ENCODE measurements at places on chromosomes 4 and X.

GRCh38 chr4:148405161-148405893 is 36.9 kb downstream of the NR3C2 start:
- DNase-seq: no peak

- no peak for DNase-seq
Observed at GRCh38 chrX:13068651-13069050, 24.2 kb upstream of the FAM9C start.

DNA sequence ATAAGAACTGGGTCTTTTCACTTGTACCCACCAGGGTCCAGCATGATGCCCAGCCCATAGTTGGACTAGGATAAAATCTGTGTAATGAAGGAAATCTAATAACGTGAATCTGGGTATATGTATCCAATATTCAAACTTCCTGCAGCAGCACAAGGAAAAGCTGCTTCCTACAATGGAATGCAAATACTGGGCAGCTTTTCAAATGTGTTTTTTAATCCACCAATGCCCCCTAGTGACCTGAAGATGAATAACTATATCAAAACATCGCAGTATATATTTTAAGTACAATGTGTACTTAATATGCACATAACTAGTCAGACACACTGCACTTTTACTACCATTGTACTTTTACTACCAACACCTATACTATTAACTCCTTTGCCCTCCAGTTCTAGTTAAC is 5.3 kb downstream of the APOO start:
- DNase-seq: no peak

GRCh38 chrX:16516232-16516876 is 133.6 kb upstream of the S100G start:
- peak; percentile 36 for DNase-seq

DNA sequence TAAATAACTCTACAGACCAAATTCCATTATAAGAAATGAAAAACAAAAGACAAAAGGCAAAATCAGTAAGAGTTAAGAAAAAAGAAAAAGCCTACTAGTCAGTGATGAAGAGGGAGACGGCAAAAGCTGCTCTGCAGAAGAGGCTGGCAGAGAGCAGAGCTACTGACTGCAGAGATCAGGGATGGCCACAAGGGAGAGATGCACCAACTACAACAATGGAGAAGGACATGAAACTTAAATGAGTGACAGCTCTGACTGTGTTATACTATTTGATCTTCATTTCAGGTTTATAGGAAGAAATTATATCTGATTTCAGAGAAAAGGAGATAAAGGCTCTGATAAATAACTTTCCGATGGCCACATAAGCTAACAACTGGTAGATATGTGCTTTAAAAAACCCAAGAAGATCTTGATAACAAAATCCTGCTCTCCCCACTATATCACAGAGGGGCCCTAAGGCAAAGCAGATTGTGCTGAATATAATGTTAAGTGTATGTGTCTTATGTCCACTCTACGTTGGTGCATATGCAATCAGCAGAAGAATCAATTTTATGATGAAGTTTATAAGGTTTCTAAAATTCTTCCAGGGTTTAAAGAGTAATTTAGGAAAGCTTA is 58.4 kb upstream of the COX18 start:
- peak; percentile 32 for DNase-seq

DNA sequence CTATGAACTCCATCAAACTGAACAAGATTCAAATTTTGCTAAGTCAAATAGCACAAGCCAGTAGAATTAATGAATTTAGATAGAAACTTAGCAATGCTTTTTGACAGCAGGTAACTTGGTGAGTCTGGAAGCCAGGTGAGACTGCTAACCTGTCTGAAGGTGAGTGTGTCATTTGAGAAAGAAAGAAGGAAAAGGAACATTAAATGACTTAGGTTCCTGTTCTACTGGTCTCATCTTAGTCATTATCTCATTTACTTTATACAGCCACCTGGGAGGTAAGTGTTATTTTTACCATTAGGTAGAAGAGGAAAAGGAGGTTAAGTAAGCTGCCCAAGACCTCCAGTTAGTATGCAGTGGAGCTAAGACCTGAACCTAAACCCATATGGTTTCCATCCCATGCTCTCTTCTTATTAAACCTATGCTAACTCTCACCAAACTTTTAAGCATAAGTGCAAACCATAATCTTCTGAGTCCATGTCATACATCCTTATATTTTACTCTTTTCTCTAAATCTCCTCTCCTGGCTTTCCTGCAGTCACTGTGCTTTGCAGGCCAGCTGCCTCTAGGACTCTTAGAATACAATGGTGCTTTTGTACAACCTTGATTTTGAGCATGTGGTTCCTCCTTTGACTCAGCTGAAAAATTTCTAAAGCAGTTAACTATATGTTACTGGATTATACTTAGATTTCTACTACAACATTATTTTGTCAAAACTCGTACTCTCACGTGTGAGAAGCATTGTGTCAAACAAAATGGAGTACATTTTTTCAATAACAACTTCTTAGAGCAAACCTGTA is 68.5 kb downstream of the ATP10D start:
- DNase-seq: no peak

DNA sequence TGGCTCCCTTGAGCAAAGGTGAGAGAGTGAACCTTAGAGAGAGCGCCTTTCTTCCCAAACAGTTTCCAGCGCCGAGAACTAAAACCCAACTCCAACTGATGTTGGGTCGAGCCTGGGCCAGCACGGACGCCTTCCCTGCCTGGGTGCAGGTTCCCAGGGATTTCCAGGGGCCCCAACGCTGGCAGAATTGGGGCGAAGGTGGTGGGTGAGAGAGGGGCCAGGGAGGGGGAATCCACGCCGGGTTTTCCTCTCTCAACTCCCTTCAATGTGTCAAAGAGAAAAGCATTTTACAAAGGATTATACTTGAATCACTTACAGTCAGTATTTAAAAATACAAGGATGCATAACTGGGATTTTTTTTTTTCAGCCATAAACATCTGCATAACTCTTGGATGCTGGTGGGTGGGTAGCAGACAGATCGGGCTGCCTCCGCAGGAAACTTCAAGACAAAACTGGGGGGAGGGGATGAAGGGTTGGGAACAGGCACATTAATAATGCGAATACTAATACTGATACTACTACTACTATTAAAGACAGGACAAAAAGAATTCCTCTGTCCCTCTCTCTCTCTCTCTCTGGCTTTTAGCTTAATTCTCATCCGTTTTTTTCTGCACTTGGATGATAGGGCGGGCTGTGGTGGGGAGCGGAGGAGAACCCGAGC is 1.3 kb upstream of the ARX start:
- no peak for DNase-seq

DNA sequence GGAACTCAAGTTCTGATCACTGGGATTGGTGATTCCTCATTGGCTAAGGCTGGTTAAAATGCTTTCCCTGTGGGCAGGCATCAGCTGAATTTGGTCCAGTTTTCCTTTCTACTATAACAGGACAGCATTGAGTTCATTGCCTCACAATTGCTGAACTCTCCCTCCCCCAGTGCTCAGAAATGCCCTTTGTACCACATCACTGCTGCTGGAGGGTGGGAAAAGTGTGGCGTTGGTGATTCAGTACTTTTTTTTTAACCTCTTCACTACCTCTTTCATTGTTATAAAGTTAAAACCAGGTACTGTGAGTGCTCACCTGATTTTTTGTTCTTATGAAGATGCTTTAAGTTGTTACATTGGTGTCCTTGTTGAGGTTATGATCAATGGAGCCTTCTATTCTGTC is 69.3 kb upstream of the IL2 start:
- no peak for DNase-seq

DNA sequence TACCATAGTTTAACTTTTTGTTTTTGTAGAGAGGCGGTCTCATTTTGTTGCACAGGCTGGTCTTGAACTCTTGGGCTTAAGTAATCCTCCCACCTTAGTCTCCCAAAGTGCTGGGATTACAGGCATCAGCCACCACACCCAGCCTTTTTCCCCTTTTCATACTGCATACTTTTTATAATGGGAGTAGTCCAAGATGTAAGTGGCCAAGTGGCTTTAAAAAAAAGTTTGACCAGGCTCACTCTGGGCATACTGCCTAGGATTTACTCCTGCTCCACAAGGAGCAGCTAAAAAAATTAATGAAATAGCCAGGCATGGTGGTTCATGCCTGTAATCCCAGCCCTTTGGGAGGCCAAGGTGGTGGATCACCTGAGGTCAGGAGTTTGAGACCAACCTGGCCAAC is 6.0 kb downstream of the GRSF1 start:
- DNase-seq: no peak

DNA sequence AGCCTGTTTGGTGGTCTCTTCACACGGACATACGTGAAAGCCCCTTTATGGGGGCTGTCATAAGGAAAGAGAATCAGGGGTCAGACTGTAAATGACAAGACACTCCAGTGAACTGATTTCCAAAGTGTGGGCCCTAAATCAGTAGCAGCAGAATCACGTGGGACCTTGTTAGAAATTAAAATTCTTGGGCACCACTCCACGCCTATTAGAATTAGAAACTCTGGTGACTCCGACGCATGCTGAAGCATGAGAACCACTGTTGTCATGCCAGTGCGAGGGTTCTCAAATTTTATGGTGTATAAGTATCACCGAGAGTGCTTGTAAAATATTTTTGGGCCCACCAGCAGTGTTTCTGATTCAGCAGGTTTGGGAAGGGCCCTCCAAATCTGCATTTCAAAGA is 672.8 kb downstream of the DMD start:
- DNase-seq: no peak

GRCh38 chrX:14529290-14529989 is at the start of gene GLRA2:
GLRA2 (plus strand) TSS chrX:14529536; CDS start chrX:14530058, 522 bp downstream.
- peak; percentile 25 for DNase-seq

DNA sequence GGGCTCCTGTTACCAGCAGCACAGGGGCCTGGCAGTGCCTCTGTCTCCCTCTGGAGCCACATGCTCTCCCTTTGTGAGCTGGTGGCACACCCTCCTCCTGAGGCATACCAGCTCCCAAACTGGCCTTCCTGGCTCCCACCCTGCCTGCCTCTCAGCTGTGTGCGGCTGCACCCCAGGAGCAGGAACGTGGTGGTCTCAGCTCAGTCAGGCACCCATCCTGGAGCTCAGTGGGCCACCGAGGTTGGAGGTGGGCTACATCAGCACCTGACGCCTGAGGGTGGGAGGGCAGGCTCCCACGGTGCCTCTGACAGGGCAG is 85.9 kb upstream of the NKX1-1 start:
- no peak for DNase-seq

- DNase-seq: no peak
Observed at GRCh38 chr4:176309046-176309445, 10.7 kb upstream of the SPCS3 start.

Data from AG20443 (cell line).